ENCODE measurements at places on chromosomes 2 and 18.
A peak's percentile ranks its signal among the peaks of the same experiment; 100 is the strongest.

DNA sequence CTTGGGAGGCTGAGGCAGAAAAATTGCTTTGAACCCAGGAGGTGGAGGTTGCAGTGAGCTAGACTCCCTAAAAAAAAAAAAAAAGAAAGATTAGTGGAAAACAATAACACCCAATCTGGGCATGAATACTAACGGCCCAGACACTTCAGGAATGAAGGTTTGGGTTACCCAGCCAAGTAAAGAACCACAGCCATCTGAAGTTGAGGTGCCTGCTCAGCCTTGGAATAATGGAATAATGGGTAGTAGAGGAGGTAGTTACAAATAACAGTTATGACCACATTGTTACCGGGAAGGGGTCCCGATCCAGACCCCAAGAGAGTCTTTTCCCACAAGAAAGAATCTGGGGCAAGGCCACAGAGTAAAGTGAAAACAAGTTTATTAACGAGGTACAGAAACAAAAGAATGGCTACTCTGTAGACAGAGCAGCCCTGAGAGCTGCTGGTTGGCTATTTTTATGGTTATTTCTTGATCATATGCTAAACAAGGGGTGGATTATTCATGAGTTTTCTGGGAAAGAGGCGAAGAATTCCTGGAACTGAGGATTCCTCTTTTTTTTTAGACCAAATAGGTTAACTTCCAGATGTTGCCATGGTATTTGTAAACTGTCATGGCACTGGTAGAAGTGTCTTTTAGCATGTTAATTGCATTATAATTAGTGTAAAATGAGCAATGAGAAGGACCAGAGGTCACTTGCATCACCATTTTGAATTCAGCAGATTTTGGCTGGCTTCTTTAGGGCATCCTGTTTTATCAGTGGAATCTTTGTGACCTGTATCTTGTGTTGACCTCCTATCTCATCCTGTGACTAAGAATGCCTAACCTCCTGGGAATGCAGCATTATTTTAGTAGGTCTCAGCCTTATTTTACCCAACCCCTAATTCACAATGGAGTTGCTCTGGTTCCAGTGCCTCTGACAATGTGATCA lies 96.2 kb upstream of the HAAO start:
- peak; percentile 63 for DNase-seq

DNA sequence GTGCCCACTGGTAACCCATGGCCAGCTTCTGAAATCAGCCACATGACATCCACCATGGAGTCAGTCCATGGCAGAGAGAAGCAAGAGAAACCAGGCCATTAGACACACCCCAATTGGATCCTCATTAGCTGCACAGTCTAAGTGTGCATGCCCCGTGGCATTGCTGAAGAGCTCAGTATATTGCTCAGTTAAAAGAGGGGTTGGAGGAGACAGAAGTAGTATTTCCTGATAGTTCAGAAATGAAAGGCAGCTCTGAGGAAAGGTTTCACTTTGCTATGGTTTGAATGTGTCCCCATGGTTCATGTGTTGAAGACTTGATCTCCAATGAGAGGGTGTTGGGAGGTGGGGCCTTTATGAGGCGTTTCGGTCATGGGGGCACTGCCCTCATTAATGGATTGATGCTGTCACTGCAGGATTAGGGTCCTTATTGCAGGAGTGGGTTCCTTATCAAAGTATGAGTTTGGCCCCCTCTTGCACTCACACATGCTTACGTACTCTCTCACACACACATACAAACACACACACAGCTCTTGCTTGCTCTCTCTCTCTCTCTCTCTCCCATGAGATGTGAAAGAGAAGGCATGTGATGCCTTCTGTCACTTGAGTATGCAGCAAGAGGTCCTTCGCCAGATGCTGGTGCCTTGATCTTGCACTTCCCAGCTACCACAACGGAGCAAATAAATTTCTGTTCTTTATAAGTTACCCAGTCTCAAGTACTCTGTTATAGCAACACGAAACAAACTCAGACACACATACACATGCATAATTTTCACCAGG lies 58.0 kb downstream of the TMEM163 start:
- no peak for DNase-seq

GRCh38 chr2:47457268-47457667 lies 54.3 kb downstream of the MSH2 start:
- DNase-seq = no peak

- DNase-seq = no peak
Observed at GRCh38 chr2:113770929-113771328, 14.5 kb upstream of the SLC35F5 start.

DNA sequence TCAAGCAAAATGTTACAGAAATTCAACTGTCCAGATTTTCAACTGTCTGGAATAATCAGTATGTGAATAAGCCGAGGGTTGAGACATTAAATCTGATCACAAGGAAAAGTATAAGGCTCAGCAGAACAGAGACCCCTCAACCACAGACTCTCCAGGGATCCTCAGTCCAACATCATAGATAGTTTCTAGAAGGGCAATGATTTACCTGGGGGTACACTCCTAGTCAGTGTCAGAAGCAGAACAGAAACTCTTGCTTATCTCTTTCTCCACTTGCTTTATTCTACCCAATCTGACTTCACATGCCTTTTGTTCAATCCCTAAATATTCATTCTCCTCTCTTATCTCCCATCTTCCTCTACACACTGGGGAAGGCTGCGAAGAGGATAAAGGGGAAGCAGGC lies 36.4 kb downstream of the ICOS start:
- no peak for DNase-seq

GRCh38 chr2:201267278-201268030 lies 7.1 kb downstream of the CASP8 start:
- DNase-seq = no peak
